NCI-H187 treated with DMSO at 0.1 percent for 48 hours (cell line): ENCODE measurements at places on chromosomes 5 and 9.

- no peak for DNase-seq
Measured at GRCh38 chr9:135212961-135213360, 125.5 kb downstream of the OLFM1 start.

GRCh38 chr9:136717399-136717798 lies 5.0 kb downstream of the DIPK1B start:
- no peak for DNase-seq

DNA sequence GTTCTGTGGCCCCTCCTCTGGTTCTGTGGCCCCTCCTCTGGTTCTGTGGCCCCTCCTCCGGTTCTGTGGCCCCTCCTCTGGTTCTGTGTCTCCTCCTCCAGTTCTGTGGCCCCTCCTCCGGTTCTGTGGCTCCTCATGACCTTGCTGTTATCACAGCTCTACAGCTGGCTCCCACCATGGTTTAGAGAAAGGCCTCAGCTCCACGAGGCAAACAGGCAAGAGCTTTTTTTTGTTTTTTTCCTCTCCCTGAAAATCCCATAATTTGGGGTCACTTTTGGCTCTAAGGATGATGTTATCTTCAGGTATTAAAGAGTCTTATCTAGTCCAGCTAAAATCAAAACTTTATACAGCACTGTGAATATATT lies 31.8 kb downstream of the C5orf15 start:
- no peak for DNase-seq

- no peak for DNase-seq
Measured at GRCh38 chr5:159782197-159782994, 133.9 kb upstream of the ADRA1B start.

GRCh38 chr5:79464695-79465332 lies 49.1 kb downstream of the HOMER1 start:
- no peak for DNase-seq

DNA sequence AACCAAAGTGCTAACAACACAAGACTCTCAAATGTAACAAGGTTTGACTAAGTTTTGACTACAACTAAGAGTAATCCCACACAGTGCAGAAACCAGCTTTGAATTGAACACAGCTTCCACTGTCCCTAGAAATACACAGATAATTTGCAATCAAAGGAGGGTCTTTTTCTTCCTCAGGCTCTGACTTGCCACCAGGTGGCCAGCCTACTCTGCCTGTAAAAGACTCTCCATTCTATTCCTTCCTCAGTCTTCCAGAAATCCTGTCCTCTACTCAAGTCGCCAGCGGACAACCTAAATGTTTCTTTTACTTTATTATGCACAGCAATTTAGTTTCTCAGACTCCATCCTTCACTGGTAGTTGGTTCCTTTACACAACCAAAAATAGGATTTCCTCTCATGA lies 32.2 kb upstream of the MCTP1 start:
- DNase-seq = no peak

DNA sequence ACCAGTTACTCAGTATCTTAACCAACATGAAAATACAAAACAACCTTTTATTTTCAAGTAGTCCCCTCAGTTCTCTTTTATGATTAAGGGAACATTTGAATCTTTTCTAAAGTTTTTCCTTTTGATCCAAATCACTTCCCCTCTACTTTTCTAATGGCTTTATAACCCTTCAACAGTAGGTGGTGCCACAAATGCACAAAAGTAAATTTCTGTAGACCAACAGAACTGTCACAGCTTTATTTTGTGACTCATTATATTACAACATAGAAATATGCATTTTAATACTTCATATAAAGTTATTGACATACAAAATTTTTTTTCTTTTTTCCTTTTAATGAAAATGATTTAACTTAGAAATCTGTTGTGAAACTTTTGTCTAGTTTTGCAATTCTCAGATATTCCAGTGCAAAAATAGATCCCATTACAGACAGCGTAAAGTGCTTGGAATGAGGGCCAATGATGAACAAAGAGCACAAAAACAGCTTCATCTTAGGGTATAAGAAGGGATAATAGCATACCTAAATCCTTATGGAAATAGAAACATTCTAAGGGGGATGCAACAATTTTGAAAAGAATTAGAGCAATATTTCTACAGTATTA lies 17.0 kb downstream of the NIPSNAP3B start:
- DNase-seq = no peak

GRCh38 chr5:74201334-74202081 lies 439.0 kb downstream of the ENC1 start:
- DNase-seq = peak; percentile 64

DNA sequence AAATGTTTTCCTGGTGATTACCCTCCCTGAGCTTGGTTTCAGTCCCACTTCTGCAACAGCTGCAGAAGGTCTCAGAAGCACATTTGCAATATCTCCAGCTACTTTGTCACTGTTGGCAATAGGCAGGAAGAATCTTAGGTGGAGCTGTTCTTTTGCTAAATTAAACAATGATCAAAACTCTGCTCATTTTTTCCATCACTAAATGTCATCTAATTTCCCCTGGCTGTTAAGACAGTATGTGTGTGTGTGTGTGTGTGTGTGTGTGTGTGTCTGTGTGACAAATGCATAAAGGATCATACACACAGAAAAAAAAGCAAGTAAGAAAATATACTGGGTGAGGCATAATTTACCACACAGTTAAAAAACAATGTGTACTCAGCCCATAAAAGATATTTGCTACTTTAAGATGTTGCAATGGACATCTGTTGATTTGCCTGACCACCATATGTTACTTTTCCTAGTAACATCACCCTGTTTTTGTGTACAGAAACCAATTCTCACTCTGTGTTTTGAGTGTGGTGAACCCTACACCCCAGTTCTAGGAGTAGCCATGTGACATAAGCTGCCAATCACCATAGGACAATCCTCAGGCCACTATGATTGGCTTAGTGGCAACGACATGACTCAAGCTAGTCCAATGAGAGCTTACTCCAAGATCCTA lies 572.6 kb upstream of the CLINT1 start:
- DNase-seq = no peak

GRCh38 chr5:33268374-33268773 lies 172.4 kb upstream of the TARS1 start:
- no peak for DNase-seq

GRCh38 chr5:171913987-171914273 lies 92.5 kb downstream of the FBXW11 start:
- DNase-seq = no peak

GRCh38 chr9:20506099-20506900 lies 116.0 kb downstream of the MLLT3 start:
- DNase-seq = no peak

DNA sequence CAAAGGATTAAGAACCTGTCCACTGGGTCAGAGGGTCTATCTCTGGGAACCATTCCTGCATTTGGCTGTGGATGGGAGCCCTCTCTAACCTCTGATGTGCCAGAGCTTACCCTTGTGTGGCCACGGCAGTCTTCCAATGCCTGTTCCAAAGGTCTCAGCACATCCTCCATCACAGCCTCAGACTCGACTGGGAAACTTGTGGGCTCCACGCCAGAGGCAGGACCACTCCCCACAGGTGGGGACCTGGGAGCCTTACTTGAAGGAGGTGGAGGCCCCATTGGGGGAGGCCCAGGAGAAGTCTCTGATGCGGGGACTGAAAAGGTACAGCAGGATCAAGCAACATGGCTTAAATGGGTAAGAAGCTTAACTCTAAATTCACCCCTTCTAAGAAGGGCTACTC lies 4.4 kb downstream of the EIF4EBP3 start:
- DNase-seq = no peak

- DNase-seq = no peak
Measured at GRCh38 chr5:61501971-61502370, 169.9 kb downstream of the ZSWIM6 start.

DNA sequence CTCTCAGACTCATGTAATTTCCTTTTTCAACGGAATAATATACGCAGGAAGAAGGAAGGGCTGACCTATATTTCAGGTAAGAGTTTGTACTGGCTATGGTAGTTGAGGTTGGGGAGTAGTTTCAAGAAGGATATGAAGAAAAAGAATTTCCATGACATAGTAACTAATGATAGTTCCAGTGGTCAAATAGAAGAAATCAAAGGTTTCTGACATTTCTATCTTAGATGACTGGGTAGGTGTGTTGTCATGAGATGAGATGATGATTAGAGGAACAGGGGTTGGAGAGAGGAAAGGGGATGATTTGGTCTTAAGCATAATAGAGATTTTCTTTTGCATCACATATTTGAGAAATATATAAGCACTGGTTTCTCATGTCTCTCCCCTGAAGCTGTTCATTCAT lies 166.0 kb downstream of the SPATA31D1 start:
- DNase-seq = no peak

- no peak for DNase-seq
Measured at GRCh38 chr5:74885170-74885569, 19.0 kb upstream of the FAM169A start.

- DNase-seq = no peak
Measured at GRCh38 chr5:458547-459353, 15.8 kb downstream of the EXOC3 start.

GRCh38 chr9:82115900-82116299 lies 127.3 kb downstream of the SPATA31D1 start:
- DNase-seq = no peak

DNA sequence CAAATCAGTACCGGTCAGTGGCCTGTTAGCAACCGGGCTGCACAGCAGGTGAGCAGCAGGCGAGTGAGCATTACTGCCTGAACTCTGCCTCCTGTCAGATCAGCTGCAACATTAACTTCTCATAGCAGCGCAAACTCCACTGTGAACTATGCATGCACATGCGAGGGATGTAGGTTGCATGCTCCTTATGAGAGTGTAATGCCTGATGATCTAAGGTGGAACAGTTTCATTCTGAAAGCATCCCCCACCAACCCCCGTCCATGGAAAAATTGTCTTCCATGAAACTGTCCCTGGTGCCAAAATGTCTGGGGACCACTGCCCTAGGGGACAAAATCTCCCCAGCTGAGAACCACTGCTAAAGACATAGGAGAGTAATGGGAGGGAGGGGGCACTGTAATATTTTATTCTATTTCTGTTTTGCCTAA lies 51.1 kb downstream of the P4HA2 start:
- no peak for DNase-seq

- no peak for DNase-seq
Measured at GRCh38 chr9:128372188-128372641, 1.0 kb downstream of the URM1 start.

- no peak for DNase-seq
Measured at GRCh38 chr5:14415024-14415697, 166.4 kb upstream of the OTULINL start.

- DNase-seq = no peak
Measured at GRCh38 chr5:58116346-58116745, 343.5 kb downstream of the PLK2 start.

DNA sequence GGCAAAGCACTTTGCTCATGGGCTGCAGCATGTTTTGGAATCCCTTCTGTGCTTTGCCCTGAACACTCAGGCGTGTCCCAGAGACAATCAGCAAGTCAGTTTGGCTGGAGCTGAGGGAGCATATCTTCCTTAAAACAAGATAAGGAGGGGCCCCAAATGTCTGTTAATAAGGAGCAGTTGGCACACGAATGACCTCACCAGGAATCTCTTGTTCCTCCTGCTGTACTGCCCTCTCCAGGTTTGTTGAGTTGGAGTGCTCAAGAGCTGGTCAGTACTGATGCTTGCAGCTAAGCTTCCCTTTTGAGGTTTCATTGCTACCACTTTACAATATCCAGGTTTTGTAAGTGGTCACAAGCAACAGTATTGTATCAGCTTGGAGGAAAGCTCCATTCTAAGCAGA lies 101.3 kb upstream of the EGFLAM start:
- DNase-seq = no peak

- no peak for DNase-seq
Measured at GRCh38 chr5:134968055-134968454, 348 bp downstream of the CATSPER3 start.

GRCh38 chr9:137745541-137745991 lies 126.8 kb downstream of the EHMT1 start:
- DNase-seq = peak; percentile 7

DNA sequence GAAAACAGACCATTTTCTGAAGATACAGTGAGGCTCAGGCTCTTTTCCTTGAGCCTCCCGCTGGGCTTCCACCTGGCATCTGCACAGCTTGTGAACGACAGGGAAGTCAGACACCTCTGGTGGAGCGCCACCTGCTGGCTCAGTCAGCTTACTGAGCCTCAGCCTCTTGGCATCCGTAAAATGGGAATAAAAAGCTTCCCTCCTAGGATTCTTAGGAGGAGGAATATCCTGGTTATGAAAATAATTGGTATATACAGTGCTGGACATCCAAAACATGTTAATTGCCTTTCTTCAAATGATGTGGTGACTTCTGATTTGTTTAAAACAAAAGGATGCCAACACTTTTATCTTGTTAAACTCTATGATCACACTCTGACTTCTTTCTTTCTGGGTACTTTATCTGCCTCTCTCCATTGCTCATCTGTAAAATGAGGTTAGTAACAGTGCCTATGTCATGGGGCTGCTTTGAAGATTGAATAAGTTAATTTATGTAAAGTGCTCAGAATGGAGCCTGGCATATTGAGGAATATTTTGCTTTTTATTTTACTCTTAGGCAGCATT lies 67.5 kb downstream of the MAMDC2 start:
- no peak for DNase-seq

- DNase-seq = no peak
Measured at GRCh38 chr5:69528035-69528434, 32.0 kb upstream of the GTF2H2C start.

GRCh38 chr5:107979900-107980299 lies 309.2 kb upstream of the EFNA5 start:
- DNase-seq = no peak

- DNase-seq = no peak
Measured at GRCh38 chr5:1347571-1347970, 2.7 kb upstream of the CLPTM1L start.

DNA sequence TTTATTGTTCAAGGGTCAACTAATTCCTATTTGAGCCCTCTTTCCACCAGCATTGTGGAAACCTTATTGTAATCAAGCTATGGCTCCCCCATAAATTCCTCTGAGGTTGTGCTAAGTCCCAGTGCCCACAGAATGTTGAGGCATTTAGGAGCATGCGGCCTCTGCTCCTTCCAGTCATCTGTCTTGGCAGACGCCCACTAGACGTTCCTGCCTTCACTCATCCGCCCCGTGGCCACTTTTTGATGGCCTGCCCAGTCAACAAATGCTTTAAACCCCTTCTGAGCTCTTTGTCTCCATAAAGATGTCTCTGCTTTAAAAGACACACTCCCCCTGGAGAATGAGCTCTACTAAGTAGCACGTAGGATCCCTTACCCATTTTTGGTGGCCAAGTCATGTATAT lies 104.7 kb downstream of the GAS1 start:
- DNase-seq = no peak

DNA sequence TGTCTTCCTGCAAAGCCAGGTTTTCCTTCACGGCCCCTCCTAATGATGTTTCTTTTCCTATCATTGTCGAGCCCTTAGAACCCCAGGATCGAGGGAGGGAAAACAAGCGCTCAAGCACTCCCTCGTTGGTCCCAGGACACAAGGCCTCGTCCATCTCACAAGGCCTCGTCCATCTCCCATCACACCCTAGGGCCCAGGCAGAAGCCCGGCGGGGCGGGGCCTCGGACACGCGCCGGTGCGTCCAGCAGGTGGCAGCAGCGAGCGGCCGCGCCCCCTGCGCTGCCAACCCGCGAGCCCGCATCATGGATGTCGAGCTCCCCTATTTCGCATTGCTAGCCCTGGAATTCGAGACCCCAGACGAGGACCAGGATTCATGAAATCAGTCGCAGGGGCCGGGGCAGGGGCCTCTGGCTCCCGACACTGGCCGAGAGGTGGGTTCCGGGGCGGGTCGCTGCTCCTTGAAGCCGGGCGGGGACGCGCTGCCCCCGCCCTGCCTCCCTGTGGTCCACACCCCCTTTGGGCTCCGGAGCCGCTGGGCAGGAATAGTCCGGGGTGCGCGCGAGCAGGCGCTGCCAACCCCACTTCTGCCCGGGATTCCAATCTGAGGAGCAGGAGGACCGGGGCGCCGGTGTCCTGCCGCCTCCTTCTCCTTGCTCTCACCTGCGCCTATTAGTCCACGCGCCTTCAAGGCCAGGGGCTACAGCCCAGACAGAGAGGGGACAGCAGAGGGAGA lies at the start of gene ABLIM3:
Gene ABLIM3 (plus strand): TSS at position 270 of the 733 bp plus-strand sequence. CDS start 603 bp downstream, outside the sequence.
- DNase-seq = no peak
